ENCODE measurements at places on chromosomes 6 and 20.

DNA sequence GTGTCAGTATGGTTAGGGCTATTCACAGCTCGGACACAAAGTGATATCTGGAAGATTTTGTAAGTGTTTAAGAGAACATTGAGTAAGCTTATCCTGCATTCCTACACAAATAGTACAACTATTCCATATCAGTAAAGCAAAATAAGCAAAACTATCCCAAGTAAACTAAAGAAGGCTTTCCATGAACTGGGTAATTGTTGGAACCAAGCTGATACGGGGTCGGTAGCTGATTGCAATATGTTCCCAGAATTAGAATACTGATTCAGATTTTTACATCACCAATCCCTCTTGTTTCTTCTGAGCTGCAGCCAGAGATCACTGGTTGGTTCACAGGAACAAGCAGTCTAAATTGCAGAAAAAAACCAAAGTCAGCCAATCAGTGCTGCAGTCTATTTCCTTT lies 54.1 kb downstream of the CDS2 start:
- DNase-seq = no peak

DNA sequence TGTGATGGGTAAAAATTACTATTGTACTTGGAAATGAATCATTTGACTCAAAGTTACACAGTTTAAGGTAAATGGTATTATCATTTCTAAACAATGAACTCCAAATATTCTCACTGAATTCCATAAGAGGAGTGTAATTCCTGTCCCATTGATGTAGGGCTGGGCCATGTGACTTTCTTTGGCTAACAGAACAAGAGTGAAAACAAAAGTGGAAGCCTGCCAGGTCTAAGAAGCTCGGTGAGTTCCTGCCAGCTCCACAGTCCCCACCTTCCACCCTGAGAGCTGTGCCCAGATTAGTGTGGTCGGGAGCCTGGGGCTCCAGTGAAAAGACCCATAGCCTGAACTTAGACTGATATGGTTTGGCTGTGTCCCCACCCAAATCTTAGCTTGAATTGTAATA lies 24.6 kb downstream of the TBXT start:
- DNase-seq = no peak

- DNase-seq = no peak
These were observed 47.1 kb upstream of the PMEPA1 start for GRCh38 chr20:57756921-57757320.

DNA sequence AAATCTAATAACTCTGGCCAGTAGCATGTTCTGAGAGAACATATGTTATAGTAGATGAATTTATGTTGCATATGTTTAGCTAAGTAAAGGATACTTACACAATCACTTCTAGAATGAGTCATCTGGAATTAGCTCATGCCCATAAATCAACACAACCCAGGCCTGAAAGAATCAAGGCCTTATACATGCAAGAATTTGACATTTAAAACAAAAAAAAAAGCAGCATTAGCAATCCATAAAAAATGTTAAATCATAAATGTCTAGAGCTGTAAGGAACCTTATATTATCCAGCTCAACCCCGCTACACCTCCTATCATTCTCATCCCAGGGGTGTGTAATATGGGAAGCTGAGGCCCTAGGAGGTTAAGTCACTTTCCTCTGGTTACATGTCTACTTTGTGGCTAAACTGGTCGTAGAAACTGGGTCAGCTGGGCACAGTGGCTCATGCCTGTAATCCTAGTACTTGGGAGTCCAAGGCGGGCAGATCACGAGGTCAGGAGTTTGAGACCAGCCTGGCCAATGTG lies 105.2 kb upstream of the CARMIL1 start:
- no peak for DNase-seq

GRCh38 chr6:160305926-160306713 lies 42.1 kb upstream of the SLC22A3 start:
- no peak for DNase-seq

- no peak for DNase-seq
These were observed 19.1 kb upstream of the PANK2 start for GRCh38 chr20:3869839-3870634.

- DNase-seq = no peak
These were observed 183.1 kb downstream of the MOXD1 start for GRCh38 chr6:132218059-132218696.

- DNase-seq = no peak
These were observed 37.2 kb downstream of the SCML4 start for GRCh38 chr6:107786709-107787588.

- no peak for DNase-seq
These were observed 39.2 kb downstream of the LIN28B start for GRCh38 chr6:104995989-104996617.

- no peak for DNase-seq
These were observed 87.4 kb upstream of the RALGAPA2 start for GRCh38 chr20:20799716-20800312.

GRCh38 chr20:3238616-3239025 lies 369 bp downstream of the SLC4A11 start:
- no peak for DNase-seq
